ENCODE measurements at places on chromosomes 6 and 20.
A peak's percentile ranks its signal among the peaks of the same experiment; 100 is the strongest.

- no peak for DNase-seq
Observed at GRCh38 chr6:157008568-157008967, 231.4 kb downstream of the ARID1B start.

DNA sequence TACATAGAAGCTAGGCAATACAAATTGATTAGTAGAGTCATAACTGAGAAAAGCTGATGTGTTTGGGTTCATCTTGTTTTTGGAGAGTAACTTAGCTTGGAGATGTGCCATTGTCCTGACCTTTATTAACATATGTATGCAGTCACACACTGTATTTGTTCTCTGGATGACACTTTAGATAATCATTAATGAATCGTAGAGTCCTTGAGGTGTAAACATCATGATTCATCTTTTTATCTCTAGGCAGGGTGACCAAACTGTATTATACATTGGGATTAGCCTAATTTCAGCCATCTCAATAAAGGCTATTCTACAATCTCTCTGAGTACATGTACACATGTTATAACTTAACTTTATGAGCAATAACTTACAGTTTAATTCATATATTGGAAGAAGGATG is 3.6 kb upstream of the MTCL3 start:
- DNase-seq = no peak

DNA sequence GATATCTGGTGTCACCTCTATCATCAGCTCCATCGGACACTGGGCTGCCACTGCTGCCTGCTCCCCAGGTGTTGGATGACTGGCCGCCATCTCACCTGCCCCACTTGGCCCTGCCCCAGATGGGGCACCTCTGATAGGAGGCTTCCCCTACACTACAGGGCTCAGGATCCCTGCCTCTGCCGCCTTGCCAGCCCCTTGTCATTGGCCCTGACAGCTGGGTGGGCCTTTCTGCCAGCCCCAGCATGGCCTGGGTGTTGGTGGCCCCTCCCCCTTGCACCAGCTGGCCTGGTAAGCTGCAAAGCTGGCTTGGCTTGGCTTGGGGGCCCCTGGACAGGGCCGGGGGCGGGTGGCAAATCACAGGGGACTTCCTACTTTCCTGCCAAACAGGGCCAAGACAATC is 10.6 kb downstream of the PACSIN1 start:
- DNase-seq = no peak

GRCh38 chr6:121848523-121849255 is 413.2 kb downstream of the GJA1 start:
- no peak for DNase-seq

DNA sequence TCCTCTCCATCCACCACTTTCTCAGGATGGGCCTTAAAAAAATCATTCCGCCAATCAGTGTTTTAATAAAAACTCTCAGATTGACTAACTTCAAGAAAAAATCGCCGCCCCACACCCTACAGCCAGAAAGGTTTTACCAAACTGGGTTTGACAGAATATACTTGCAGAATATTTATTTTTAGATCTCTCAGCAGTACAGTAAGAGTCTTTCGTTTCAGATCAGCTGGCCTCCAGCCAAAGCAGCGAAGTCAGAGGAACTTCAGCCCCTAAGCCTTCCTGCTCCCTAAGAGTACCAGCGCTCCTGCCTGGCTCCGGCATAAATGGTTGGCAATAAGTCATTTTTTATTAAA is 24.7 kb downstream of the TBC1D7 start:
- DNase-seq = peak; percentile 86

DNA sequence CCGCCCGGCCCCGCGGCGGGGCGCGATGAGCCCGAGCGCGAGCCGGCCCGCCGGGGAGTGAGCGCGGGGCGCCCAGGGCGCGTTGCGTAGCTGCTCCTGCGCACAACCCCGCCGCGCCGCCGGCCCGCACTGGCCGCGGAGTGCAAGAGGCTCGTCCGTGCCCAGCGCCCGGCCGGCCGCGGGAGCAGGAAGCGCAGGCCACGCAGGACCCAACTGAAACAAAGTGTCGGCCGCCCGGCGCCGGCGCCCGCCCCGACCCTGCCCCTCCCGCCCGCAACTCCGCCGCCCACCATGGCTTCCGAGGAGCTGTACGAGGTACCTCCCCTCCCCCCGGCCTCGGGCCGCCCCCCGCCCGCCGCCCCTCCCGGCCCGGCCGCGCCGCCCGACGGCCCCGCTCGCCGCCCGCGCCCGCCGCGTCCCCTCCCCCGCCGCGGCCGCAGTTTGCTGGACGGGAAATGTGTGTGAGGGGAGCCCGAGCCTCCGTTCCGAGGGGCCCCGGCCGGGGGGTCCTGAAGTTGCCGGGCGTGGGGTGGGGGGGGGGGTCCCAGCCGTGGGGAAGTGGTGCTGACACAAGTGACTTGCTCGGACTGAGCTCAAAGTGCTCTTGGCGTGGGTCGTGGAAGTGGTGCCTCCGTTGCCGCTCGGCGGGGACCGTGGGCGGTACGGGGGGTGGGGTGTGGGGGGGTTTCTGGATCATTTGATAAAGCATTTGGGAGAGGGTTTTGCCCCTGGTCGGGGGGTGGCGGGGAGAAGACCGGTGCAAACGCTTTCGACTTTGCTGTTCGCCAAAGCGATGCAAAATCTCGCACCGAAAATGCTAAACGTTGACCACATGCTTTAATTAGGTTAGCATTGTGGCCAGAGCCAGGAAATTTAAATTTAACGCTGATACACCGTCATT is 539 bp downstream of the CDYL start:
- peak; percentile 59 for DNase-seq

DNA sequence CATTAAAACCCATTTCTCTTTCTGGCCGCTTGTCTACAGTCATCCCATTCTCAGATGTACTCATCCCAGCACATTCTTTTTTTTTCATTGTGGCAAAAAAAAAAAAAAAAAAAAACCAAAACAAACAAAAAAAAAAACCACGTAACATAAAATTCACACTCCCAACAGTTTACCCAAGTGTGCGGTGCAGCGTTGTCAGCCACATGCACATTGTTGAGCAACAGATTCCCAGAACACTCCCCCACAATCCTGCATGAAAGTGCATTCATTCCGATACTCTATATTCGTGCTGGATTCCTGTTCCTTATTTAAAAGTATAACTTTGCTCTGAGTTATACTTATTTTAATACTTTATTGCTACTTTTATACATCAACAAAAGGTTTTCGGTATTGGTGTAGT is 96.0 kb downstream of the SASH1 start:
- no peak for DNase-seq

DNA sequence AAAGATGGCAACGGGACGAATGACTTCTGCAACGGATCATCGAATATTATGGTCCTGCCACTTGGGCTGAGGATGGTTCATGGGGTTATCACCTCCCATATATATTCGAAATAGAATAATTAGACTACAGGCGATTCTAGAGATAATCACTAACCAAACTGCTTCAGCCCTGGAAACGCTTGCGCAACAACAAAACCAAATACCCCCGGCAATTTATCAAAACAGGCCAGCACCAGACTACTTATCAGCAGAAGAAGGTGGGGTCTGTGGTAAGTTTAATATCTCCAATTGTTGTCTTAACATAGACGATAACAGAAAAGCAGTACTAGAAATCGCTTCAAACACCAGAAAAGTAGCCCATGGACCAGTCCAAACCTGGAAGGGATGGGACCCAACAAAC is 31.0 kb upstream of the ULBP3 start:
- DNase-seq = no peak

DNA sequence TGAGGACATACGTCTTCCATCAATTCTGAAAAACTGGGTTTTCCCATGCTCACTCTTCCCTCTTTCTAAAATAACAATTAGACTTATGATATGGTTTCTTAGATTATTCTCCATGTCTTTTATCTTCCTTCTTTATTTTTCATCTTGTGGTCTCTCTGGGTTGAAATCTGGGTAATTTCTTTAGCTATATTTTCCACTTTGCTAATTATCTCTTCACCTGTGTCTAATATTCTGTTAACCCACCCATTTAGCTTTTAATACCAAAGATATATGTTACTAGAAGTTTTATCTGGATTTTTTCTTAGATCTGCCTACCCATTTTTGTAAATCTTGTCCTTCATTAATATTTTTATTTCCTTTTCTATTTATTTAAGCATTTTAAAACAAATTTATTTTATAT is 121.8 kb downstream of the TENT5A start:
- DNase-seq = no peak

DNA sequence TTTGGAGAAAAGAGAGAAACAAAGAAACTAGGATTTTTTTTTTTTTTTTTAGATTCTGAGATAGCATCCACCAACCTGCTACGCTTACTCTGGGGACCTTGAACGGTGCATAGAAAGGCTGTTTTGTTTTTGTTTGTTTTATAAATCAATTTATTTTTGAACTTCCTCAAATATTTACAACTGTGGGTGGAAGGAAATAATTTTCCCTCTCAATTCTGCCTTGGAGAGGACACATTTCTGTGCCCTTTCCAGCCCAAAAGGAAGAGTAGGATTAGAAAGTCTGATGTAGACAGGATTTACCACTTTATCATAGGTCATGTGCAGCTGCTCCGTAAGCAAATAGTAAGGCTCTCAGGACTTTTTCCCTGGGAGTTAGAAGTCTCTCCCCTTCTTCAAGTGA is 190.5 kb downstream of the NKAIN2 start:
- DNase-seq = no peak

DNA sequence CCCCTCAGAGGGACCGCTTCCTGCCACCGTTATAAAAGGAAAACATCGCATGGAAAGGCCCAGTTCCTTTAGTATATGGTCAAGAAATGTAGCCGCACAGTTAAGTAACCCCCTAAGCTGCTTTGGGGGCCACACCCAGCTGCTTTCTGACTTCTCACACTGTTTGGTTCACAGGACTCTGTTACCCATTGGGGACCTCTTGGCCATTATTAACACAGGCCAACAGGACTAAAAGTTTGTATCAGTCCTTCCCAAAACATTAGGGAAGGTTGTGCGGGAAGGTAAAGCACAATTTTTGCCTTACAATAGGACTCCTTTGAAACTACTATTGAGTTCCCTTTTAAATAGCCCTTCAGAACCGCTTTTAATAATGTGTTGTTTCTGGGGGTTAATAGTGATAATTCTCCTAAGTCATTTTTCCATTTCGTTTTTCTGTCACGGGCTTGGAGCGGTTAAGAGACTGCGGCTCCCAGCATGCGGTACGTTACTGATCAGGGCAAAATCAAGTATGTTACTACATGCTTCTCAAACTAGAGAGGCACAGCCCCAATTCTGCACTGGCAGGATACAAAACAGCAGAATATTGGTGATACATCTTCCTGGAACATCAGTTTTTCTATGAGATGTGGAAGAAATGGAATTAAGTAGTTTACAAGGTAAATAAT is 668 bp upstream of the RPP40 start:
- DNase-seq = peak; percentile 13

- DNase-seq = no peak
Observed at GRCh38 chr20:40493549-40493948, 195.5 kb downstream of the MAFB start.

DNA sequence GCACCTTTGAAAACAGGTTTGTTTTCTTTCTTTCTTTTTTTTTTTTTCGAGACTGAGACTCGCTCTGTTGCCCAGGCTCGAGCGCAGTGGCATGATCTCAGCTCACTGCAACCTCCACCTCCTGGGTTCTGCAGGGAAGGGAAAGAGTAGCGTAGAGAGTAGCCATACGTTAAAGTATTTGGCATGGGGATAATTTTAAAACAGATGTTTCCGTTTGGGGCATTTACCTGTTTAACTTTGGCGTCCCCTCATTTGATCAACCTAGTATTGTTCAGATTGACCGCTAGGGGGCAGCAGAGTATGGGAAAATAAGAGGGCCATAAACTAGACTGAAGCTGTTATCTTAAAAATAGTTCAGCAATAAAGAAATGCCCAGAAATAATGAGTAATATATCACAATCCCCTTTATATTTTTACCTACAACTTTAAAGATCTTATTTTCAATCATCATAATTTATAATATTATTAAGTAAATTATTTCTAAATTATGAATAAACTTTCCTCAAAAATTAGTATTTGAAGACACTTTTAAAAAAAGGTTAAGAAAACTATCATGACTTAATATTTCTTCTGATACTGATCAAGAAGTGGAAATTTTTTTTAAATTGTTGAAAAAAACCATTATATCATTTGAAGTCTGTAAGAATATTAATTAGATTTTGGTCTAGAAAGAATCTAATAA is 7.6 kb upstream of the TAAR9 start:
- peak; percentile 81 for DNase-seq

GRCh38 chr20:43983359-43983758 is 68.7 kb downstream of the TOX2 start:
- DNase-seq = no peak

DNA sequence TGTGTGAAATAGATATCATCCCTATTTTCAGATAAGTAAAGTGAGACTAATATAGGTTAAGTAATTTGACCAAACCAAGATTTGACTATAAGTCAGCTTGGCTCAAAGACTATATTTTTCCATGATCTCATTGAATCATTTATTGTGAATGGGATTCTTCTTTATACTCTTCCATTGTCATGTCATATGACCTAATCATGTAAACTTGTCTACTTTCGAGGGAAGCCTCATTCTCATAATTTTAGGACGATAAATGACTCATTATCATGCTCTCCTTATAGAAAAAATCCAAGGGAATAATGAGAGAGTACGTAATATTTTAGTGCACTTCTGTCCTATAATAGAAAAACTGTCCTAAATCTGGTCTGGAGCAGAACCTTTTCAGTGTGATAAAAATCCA is 40.9 kb upstream of the CCN6 start:
- DNase-seq = peak; percentile 30

GRCh38 chr6:83311231-83311630 is 118.1 kb downstream of the RWDD2A start:
- DNase-seq = no peak

DNA sequence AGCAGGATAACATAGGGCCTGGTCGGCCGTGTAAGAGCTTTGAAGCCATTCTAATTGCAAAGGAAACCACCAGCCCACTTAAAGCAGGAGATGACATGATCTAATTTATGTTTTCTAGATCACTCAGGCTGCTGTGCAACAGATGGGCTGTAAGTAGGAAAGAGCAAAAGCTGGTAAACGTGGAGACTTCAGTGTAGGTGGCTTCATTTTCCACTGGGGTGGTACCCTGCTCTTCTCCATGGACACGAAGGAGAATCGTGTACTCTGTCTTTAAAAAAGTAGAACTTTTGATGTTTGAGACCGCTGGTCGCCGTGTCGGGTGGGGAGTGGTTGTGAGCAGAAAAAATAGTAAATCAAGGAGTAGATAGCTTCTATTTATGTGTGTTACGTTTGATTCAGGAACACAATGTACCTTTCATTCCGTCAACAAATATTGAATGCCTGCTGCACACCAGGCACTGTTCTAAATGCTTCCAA is 6.4 kb downstream of the CASS4 start:
- no peak for DNase-seq
